Activated CD4-positive, alpha-beta T cell treated with anti-CD3 and anti-CD28 coated beads for 24 hours (primary cell): ENCODE measurements at places on chromosomes 7 and 10.

GRCh38 chr10:52533986-52534385, 219.9 kb downstream of the DKK1 start:
- DNase-seq = no peak

GRCh38 chr10:76324283-76324682, 892.9 kb downstream of the LRMDA start:
- no peak for DNase-seq

DNA sequence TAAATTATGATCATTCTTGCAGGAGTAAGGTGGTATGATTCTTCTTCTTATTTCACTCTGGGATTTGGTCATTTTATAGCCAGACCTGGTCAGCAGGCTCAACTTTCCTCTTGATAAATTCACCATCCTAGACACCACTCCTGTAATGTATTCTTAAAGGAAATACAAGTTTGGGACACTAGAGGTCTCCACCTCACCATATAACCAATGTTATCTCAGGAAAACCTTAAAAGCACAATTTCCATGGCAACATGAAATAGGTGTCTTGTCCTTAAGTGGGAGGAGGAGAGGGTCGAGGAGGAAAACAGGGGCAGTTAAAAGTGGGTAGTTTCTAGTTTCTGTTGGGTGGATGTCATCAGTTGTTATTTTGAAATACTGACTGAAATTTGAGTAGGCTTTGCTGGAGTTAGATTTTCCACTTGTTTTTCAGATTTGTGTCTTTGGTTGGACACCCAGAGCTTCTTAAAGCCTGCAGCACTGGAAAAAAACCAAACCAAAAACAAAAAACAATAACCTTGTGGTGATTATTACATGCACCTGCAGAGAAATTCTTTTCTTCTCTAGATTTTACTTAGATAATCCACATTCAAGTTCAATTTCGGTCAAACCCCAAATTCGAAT, 163.1 kb downstream of the PRKCQ start:
- peak; percentile 28 for DNase-seq

GRCh38 chr7:90759710-90760109, 163.6 kb downstream of the CDK14 start:
- DNase-seq = no peak

GRCh38 chr7:151503902-151504714, 15.6 kb downstream of the RHEB start:
- no peak for DNase-seq

- DNase-seq = no peak
Measured at GRCh38 chr7:71987200-71987767, 424.9 kb downstream of the CALN1 start.

GRCh38 chr7:136857573-136857972, 10.9 kb upstream of the CHRM2 start:
- DNase-seq = no peak

GRCh38 chr7:73879977-73880681, 19.2 kb downstream of the TMEM270 start:
- DNase-seq = no peak

- no peak for DNase-seq
Measured at GRCh38 chr7:22805227-22805626, 17.4 kb downstream of the TOMM7 start.

GRCh38 chr7:124813994-124814798, 48.6 kb upstream of the GPR37 start:
- no peak for DNase-seq

DNA sequence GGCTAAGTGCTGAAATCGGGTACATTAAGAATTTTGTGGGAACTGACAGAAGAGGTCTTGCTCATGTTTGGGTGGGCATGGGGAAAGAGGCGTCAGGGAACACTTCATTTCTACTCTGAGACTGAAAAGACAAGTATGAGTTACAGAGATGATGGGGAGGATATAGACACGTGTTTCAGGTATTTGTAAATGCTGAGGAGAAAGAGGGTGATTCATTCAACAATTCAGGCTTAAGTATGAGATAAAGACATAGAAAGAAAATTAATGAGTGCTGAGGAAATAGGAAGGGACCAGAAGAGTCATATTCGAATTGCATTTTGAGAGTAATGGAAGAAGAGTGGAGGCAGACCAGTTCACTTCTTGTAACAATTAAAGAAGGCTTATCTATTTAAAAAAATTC, 143.6 kb downstream of the HBP1 start:
- DNase-seq = no peak

GRCh38 chr7:22572937-22573336, 72.9 kb upstream of the STEAP1B start:
- DNase-seq = no peak

DNA sequence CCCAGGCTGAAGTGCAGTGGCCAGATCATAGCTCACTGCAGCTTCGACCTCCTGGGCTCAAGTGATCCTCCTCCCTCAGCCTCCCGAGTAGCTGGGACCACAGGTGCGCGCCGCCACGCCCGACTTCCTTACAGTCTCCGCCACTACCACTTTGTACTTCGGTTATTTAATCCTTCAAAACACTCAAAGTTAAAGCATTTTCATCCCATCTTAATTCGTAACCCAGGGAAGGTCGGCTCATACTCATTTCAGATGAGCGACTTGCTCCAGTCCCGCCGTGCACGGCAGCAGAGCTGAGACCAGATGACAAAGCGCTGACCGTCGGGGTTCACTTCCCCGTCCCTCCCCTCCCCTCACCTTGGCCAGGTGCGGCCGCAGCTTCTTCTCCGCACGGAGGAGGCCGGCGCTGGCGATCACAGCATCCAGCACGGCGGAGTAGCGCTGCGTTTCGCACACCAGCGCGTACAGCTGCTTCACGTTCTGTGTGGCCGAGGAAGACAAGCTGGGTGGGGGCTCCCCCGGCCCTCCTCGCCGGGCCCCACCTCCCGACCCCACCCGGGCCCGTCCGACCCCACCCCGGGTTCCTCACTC, 457 bp downstream of the NSUN5 start:
- no peak for DNase-seq

DNA sequence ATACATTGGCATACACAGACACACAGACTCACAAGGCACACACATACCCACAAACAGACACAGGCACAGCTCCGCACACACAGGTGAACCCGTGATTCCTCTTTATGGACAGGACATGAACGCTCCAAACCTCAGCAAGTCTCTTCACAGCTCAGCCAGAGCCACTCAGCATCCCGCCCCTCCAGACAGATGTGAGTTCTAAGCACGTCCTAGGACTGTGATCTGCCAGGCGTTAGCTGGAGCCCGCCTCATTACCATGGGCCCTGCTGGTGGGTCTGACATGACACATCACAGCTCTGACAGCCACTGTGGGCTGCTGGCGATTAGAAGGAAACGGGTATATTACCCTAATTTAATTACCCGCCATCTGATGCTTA, 176.7 kb upstream of the PPP2R2D start:
- DNase-seq = no peak

DNA sequence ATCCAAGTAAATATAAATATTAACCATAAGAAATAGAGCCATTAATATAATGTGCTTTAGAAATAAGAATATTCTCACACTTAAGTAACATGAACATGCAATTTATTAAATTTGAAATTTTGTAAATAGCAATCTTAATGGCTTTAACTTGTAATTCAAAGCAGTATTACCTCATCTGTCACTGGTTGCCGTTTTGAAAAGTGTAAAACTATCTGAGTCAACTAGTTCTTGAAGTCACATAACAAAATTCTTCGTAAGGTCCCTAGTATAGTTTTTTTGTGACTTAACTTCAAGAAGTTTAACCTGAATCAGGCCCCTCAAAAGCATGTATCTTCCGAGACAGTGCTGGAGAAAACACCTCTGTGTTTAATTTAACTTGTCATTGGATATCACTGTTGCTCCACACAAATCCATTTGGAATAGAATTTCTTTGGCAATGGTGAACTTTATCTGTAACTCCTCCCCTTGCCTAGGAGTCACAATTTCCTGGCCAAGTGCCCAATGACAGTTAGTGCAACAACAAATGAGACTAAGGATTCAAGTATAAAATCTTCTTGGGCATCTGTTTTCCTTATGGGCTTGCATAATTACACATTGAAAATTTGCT, 47.1 kb downstream of the NT5C2 start:
- no peak for DNase-seq

GRCh38 chr7:138519061-138519798, 59.2 kb downstream of the TRIM24 start:
- DNase-seq = no peak

DNA sequence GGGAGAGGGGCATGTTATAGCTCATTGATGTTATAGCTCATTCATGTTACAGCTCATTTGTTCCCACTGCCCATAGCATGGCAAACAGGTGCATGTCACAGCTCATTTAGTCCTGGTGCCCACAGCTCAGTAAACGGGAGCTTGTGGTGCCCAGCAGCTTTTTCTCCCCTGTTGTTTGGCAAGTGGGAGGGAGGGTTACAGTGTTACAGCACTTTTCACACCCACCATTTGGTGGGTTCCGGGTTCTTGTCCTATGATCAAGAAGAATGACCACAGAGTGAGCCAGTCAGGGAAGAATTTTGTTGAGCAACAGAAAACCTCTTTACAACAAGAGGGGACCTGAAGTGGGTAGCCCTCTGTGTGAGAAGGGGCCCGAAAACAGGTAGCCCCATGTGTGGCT, 162.8 kb upstream of the CSTF2T start:
- no peak for DNase-seq

- DNase-seq = no peak
Measured at GRCh38 chr10:2659660-2660209, 407.6 kb upstream of the PFKP start.

- DNase-seq = no peak
Measured at GRCh38 chr7:2474813-2475677, 1.2 kb downstream of the GRIFIN start.

DNA sequence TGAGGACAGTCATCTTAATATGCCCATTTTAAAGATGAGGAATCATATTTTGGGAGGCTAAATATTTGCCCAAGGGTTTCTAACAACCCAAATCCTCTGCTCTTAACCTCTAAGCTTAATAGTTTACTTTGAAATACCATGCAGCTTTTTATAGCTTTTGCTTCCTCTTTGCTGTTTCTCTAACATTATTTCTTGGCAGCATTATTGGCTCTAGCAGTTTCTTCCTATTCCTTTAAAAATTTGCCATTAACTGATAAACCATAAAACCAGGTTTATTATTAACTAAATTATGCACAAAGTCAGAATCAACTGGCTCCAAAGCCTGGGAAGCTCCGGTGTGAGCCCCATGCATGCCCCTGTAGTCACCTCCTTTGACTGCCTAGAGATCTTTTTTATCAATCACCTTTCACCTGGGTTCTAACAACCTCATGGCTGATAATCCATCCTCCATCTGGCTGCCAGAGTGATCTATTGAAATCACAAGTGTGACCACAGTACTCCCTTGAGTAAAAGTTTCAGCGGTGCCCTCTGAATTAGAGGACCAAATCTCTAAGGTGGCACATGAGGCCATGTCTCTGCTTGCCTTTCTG, 62.4 kb downstream of the ITGB8 start:
- no peak for DNase-seq

DNA sequence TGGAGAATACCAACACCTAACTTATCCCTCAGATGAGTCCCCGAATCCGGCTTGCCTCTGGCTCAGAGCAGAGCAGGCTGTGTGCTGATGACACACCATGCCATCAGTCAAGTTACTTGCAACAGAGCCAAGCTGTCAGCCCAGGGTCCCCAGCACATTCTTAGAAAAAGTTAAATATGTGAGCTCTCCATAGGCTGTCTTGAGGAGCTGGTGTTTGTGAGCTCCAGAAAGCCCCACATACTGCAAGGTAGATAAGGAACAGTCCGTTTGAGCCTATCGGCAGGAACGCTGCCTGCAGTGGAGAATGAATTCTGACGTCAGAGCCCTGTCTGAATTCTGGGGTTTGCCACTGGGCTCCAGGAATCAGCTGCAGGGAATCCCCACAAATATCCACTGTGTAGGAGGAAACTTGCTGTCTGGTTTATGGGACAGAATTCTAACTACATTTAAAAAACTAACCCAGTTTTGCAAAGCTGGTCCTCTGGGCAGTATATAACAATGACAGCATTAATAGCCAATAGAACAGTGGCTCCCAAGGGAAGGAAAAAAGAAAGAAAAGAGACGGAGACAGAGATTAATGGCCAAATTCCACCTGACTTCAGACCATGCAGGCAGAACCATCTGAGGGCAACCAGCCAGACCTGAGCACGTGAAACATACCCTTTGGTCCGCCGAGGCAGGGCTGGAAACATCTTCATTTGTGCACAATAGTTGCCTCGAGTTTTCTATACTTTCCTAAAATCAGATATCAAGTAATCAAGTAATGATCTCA, 3.6 kb downstream of the SFXN4 start:
- DNase-seq = no peak

- no peak for DNase-seq
Measured at GRCh38 chr7:151684408-151685175, 164.9 kb upstream of the RHEB start.

- DNase-seq = no peak
Measured at GRCh38 chr10:88555190-88555908, 27.8 kb downstream of the RNLS start.

GRCh38 chr7:50834679-50835078, 52.0 kb upstream of the GRB10 start:
- DNase-seq = no peak

DNA sequence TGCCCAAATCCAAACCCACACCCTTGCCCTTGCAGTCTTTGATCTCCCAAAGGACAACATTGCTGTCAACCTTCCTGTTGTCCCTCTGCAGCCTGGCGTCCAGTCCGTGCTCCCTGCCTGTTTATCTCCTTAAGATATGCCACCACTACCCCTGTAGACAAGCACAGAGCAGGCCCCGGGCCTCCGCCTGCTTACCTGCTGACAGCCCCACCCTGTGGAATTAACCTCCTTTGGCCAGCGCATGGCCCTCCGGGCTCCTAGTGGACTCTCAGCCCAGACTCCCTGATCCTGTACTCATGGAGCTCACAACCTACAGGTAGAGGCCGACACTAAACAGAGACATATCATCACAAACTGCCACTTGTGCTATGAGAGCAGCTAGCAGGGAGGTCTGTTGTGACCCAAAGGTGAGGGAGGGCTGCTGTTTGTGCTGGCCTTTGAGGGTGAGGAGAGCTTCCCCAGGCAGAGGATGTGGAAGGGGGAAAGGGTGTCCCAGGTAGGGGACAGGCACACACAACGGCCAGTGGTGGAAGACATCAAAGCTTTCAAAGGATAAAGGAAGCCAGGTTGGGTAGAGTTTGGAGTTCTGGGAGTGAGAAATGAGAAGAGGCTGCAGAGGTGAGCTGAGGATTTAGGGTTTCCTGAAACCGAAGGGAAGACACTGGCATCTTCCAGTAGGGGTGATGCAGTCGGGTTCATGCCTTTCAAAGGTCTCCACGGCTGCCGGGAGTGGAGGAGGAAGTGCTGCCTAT, 174.5 kb upstream of the ZMIZ1 start:
- no peak for DNase-seq

- DNase-seq = no peak
Measured at GRCh38 chr7:101529560-101529959, 99.5 kb downstream of the MYL10 start.

DNA sequence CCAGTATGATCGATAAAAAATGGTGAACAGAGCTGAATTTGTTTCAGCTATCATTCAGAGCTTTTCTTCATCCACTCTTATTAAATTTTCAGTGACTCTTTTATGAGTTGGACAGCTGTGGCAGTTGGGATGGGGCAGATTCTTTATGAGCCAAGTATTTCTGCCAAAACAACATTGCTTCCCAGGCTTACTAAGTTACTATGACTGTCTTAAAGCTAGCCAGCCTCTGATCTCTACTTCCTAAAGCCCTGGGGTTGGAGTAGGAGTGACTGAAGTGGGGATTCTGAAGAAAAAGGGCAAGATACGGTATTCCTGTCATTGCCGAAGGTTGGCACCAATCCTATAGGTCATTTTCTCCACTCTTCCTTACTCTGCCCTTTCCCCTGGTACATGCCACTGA, 12.7 kb downstream of the RPP30 start:
- no peak for DNase-seq
